ENCODE measurements at places on chromosomes 2 and 18.

DNA sequence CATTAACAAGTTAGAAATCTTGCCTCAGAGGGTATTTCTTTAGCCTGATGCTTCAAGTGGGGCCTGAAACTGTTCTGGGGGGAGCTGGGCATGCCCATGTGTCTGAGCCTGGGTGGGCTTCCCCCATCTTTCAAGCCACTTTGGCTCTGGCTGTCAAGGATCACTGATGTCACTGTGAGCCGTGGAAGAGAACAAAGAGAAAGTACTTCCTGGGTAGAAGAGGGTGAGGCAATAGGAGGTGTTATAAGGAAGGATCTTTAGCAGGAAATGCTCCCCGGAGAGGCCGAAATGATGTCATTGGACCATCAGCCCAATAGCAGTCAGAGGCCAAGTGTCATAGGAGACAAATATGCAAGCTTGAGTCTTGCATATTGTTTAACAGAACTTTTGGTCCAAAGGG lies 228.4 kb upstream of the MEX3C start:
- no peak for DNase-seq

- no peak for DNase-seq
Measured at GRCh38 chr2:15726321-15727057, 134.8 kb downstream of the DDX1 start.

DNA sequence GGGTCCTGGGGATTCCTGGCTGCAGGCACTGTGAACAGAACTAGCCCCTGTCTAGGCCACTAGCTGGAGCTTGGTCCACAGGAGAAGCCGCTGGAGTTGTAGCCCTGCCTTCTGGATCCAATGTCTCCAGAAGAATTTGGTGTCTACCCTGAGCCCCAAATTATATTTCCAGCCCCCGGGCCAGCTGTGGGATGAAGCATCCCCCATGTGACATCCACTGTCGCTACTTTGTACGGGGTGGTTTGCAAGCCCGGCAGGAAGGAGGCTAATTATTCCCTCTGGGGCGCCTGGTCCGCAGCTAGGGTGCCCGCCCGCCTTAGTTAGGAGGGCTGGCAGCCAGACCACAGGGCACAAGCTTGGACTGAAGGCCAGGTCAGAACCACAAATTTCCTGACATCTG lies 106.5 kb downstream of the SMAD7 start:
- no peak for DNase-seq

DNA sequence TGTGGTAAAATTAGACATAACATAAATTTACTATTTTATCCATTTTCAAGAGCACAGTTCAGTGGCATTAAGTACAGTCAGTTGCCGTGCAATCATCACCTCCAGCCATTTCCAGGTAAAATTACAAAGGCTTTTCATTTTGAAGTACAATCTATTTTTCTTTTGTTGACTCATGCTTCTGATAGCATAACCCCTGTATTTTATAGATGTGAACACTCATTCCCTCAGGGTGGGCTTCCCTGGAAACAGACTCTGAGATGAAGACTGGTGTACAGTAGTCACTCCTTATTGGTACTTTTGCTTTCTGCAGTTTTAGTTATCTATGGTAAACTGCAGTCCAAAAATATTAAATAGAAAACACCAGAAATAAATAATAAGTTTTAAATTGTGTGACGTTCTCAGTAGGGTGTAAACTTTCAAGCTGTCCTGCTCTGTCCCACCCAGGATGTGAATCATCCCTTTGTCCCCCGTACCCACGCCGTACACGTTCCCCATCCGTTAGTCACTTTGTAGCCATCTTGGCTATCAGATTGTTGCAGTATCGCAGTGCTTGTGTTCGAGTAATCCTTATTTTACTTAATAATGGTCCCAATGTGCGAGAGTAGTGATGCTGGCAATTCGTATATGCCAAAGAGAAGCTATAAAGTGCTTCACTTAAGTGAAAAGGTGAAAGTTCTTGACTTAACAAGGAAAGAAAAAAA lies 41.1 kb upstream of the NAB1 start:
- no peak for DNase-seq

GRCh38 chr2:46066116-46066515 lies 231.1 kb upstream of the EPAS1 start:
- DNase-seq = no peak

- DNase-seq = no peak
Measured at GRCh38 chr2:104040771-104041170, 813.1 kb upstream of the POU3F3 start.

DNA sequence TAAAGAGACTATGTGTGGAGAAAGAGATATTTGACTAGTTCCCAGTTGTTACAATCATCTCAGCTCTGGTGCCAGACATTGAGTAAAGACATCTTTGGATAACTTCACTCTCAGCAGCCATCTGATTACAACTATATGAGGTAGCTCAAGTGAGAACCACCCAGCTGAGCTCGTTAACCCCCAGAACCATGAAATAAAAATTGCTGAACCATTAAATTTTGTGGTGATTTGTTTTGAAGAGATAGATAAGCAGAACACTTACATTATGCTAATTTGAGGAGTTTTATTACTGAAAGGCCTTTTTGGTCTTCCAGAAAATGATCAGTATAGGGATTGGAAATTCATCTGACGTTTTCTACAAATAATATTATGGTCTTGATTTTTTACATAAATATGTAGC lies 101.1 kb downstream of the PMS1 start:
- no peak for DNase-seq

DNA sequence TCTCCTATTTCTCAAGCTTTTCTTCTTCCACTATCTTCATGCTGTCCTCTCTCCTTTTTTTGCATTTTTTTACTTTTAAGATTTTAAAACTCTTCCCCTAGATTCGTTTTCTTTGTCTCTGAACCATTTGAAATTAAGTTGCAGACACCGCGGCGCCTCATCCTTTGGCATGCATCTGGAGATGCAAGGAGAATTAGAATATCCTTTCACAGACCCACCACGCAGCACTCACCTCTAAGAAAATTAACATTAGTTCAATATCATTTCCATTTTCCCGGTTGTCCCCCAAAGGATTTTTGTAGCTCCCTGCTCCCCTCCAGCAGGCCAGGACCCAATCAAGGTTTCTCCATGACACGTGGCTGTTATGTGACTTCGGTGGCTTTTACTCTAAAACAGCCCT lies 88.8 kb downstream of the C1QL2 start:
- no peak for DNase-seq

DNA sequence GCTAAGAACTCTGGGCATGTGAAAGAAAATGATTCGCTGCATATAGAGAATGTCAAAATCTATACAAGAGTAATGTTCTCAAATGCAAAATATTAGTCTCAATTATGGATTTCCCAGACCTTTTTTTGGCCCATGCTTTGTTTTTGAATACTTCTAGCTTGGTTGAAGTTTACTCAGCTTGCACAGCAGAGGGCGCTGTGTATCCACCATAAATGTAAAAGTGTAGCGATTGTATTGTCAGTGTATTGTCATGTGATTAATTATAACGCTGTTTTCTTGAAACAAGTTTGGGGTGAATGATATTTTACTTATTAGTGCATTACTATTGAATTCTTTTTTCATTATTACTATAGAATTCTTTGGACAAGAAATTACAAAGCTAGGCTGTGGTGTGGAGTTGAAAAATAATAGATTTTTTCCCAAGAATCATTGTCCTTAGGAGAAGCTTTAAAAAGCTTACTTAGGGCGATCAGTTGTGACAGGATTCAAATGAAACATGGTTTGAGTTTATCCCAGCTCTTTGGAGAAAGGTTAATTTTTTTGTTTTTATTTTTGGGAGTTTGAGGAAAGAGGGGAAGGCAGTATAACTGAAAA lies 98.3 kb downstream of the PIK3C3 start:
- no peak for DNase-seq

GRCh38 chr2:66897181-66897580 lies 462.3 kb downstream of the MEIS1 start:
- DNase-seq = no peak

DNA sequence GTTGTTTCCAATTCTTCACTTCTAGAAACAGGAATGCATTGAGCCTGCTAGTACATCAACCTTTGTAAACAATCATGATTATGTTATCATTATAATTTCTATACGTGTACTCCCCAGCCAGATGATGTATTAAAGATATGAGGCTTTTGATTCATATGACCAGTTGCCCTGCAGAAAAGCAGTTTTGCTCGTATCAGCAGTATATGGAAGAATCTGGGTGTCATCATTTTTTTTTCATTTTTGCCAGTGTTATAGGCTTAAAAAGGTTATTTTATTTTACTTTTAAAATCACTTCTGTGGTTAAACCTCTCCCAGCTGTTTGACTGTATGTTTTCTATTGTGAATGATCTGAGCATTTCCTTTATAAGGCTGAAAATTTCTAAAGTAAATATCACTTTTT lies 471.8 kb upstream of the NRP2 start:
- DNase-seq = no peak

DNA sequence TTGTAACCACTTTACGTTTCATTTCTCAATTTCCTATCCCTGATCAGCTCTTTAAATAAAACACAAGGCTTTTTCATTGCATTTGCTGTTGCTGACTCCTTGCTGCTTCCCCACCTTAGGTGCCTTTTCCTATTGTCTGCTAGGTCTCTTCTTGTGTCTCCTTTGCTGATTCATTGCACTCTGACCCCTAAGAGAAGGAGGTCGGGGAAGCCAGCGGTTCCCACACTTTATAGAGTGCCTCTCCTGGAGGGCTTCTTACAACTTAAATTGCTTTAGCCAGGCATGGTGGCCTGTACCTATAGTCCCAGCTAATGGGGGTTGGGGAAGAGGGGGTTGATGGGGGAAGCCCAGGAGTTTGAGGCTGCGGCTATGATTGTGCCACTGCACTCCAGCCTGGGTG lies 495.0 kb downstream of the DLGAP1 start:
- no peak for DNase-seq

DNA sequence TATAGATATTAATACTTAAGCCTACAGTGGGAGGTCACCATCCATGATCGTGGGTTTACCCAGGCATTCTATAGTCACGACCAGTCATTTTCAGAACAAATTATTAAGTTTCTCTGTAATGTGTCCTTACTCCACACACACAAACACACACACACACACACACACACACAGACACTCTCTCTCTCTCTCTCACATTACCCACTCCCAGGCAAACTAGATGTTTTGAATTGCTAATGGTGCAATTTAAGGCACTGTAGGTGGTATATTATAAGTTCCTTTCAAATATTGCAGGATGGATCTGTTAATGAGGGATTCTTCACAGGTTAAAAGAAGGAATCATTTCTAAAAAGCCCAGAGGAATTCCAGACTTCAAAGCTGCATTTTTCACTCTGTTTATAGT lies 657.8 kb downstream of the MBD2 start:
- DNase-seq = no peak

GRCh38 chr2:195560209-195560895 lies 96.7 kb upstream of the SLC39A10 start:
- DNase-seq = no peak

GRCh38 chr2:121064186-121064585 lies 220.8 kb downstream of the TFCP2L1 start:
- DNase-seq = no peak

- DNase-seq = no peak
Measured at GRCh38 chr18:9631814-9632496, 17.6 kb upstream of the PPP4R1 start.

DNA sequence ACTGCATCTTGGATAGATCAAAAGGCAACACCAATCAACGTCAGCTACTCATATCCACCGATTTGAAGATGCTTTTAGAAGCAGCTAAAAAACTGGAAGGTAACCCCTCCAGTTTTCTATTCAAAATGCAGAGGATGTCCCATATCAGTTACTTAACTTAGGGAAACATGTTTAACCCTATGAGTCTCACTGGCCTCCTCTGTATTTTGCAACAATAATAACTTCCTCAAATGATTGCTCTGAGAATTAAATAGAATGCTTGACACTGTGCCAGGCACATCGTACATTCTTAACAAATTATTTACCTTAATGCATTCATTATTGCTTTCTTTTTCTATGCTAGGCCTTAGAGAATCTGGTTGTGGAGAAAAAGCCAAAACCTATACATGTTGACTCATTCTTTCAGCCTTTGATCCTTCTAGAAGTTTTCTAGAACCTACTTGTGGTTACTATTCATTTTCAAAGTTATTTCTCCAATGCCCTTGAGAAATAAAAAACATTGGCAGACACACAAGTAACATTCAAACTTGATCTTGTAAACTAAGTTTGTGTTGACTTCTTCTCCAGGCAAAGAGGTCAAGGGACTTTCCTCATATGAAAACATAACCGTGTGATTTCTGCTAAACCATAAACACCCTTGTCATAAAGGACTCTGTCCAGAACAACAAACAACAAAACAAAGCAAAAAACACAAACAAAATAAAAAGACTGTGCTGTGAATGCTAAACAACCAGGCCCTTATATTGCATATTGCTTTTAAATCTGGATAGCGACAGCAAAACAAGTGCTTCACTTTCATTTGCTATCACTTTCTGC lies 4.6 kb downstream of the DOCK10 start:
- DNase-seq = no peak

GRCh38 chr2:184927040-184927439 lies 328.7 kb downstream of the ZNF804A start:
- DNase-seq = no peak

DNA sequence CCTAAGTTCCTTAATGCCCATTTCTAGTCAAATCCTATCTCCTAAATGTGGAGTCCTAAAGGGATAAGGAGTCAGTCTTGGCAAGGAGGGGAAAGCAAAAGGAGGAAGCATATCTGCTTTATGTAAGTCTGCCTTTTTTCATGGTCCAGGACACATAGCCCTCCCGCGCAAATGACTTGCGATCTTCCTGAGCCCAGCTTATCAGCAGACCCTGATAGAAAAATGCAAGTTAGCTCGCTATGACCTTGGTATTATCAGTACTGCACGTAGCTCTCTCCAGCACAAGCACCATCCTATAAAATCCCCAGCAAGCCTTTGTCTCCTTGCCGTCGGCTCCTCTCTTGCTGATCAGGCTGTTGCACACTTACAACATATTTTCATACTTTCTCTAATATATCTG lies 281.4 kb upstream of the KCNH7 start:
- DNase-seq = no peak

- DNase-seq = no peak
Measured at GRCh38 chr2:92074549-92074898, 2796.7 kb upstream of the TEKT4 start.

DNA sequence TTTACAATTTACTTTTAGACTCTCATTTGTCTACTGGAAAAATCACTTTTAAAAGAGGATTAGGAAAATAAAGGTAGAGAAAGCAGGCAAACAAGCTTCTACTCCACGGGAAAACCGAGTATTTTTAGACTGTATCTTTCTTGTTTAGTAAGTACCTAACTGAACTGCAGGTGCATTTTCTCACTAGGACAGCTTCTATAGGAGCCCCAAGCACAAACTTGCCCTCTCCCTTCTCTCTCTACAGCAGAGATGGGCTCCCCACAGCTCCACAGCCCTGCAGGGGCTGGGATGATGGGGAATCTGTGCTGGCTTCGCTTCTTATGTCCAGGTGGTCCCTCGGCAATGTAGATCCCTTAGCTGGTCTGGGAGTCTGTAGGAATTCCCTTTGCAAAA lies 16.2 kb downstream of the PSTPIP2 start:
- no peak for DNase-seq

DNA sequence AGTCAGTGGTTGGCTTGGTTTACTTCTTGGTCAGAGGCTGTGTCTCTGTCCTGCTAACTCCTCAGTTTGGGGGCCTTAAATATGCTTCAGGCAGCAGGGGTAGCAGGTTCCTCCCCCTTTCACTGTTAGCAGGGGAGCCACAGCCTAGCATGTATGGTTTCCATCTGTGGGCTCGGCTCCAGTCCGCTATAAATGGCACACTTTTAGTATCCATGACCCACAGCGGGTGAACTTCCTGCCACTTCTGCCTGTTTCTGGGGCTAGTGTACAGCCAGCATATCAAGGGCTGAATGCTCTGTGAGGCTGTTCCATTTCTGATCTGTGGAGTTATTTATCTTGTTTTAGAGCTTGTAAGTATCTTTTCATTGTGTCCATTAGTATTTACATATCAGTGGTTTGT lies 58.3 kb downstream of the MRPL33 start:
- DNase-seq = no peak

Measured in stimulated activated CD8-positive, alpha-beta memory T cell treated with anti-CD3 and anti-CD28 coated beads, Interleukin-15, amount 100 ng/mL, for 48 hours (primary cell).